H9 (cell line): ENCODE measurements at places on chromosomes 3 and 15. TPM values are rescaled to one million over a fixed set of nuclear protein-coding genes. Genes with fewer than 3 reads are reported as not detected.

GRCh38 chr3:147816752-147817151 is 407.6 kb downstream of the ZIC1 start:
- H3K4me1 ChIP-seq: no peaks in the 10 kb centered on the region
- no peak overlapping the region for H3K4me3 ChIP-seq
- no peaks in the 10 kb centered on the region; the same call in 1 of the 2 replicates for H3K27me3 ChIP-seq

DNA sequence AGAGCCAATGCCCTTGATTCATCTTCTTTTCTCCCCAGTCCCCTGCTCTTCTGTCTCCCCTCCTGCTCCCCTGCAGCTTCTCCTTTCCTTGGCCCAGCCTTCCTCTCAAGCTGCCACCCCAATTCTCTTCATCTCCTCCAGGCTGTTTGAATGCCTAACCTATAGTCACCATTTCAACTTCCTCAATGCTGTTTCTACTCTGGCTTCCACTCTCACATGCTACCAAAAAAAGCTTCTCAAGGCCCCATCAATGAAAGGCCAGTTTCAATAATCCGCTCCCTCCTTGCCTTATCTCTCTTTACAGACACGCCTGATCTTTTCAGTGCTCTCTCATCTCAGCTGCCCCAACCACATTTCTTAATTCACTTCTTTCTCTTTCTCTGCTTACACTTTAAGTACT is 212.2 kb upstream of the GPR149 start:
- no peak overlapping the region for H3K27ac ChIP-seq
- H3K27me3 ChIP-seq: no peaks in the 10 kb centered on the region
- H3K4me1 ChIP-seq: no peaks in the 10 kb centered on the region
- 0 out of 2 replicates have a peak, but pooled peaks cover 6% of the 10 kb centered on the region for H3K36me3 ChIP-seq
- no peak overlapping the region for H3K4me3 ChIP-seq

DNA sequence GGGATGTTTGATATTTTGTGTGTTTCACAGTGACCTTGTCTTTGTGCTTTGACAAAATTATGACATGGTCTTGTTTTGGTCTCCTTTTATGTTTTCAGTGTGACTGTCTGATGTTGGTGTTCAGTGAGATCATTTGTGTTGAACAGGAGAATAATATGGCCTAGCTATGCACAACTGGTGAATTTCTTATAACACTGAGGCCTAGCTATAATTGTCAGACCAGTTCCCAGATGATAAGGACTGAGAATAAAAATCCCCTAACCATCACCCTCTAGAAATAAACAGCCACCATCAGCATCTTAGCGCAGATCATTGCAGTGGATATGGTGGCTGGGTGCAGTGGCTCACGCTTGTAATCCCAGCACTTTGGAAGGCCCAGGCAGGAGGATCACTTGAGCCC is 66.8 kb upstream of the LIMD1 start:
- H3K4me3 ChIP-seq: no peak overlapping the region
- DNase-seq: no peak
- no peaks in the 10 kb centered on the region for H3K4me1 ChIP-seq
- H3K36me3 ChIP-seq: peaks cover 47% of the 10 kb centered on the region
- no peaks in the 10 kb centered on the region; the same call in 1 of the 2 replicates for H3K27me3 ChIP-seq
- no peak overlapping the region for H3K27ac ChIP-seq

The THPO gene
- total RNA-seq: 0.64 and 0.85 TPM in 2 replicates

The C3orf70 gene
- 0.52 and 0.66 TPM in 2 replicates for total RNA-seq

The MST1 gene
- 8.9 and 9.3 TPM in 2 replicates for total RNA-seq

The TMPRSS7 gene
- total RNA-seq: not detected in 2 replicates
